ENCODE measurements at places on chromosomes 7 and 10.

DNA sequence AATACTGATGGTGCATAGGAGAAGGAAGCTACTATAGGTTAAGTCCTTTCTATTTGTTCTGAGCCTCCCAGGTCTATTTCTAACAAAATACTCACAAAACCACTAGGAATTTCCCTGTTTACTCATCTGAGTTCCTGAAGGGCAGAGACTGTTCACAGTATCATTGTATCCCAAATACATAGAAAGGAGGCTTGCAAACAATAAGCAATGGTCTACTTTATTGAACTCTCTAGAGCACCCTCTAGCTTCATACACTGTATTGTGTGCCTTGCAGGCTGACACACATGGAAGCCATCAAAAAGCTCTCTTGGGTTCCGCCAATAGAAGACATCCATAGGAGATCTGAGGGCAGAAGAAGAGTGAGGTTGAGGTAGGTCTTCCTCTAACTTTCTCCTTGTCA is 826.1 kb downstream of the GRM8 start:
- no peak for DNase-seq

- no peak for DNase-seq
Measured at GRCh38 chr7:129952086-129952652, 591 bp downstream of the UBE2H start.

GRCh38 chr10:7199152-7199760 is 211.6 kb downstream of the SFMBT2 start:
- DNase-seq = peak; percentile 84

DNA sequence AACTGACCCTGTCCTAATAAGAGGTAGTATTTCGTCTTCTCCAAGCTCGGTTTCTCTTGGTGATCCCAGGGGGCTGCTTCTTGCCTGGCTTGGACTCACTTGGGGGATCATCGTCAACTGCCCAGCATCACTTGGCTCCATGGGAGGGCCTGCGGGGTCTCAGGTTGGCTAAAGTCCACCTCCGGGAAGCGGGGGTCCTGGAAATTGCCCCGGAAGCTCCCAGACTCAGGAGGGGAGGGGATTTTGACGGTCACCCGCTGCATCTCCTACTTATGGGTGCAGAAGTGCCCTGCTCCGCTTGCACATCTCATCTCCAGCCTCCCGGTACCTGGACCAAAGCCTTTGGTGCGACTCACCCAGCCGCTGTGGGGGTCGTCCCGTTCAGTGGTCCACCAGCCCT is 18.7 kb downstream of the KCNK18 start:
- DNase-seq = no peak

Measured in fibroblast of lung (primary cell).